Stimulated activated CD4-positive, alpha-beta T cell treated with anti-CD3 and anti-CD28 coated beads, Interleukin-4, amount 100 ng/mL, for 1 hour (primary cell): ENCODE measurements at places on chromosomes 3 and 15.

GRCh38 chr3:153163756-153164550, 1.9 kb downstream of the RAP2B start:
- DNase-seq, result no peak

DNA sequence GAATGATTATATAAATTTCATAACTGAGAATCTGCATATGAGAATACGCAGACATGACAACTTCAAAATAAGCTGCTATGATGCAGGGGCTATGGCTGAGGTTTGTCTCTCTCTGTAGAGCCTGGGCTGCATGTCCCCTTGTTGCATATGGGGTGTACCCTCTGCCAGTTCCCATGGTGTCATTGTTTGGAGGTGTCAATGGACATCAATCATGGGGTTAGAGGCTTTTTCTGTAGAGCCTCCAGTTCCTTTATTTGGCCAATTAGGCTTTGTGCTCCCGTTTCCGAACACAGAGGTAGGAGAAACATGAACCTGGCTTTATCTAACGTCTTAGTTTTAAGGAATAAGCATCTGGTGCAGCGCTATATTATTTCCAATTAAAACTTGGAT, 77.3 kb upstream of the RARB start:
- DNase-seq, result no peak

GRCh38 chr3:30864836-30865235, 29.6 kb downstream of the GADL1 start:
- DNase-seq, result no peak

GRCh38 chr3:14411988-14412387, 9.6 kb downstream of the SLC6A6 start:
- no peak for DNase-seq

GRCh38 chr3:149332227-149332765, 1.1 kb downstream of the TM4SF18 start:
- DNase-seq, result no peak

- no peak for DNase-seq
These were observed 6.9 kb downstream of the MTMR10 start for GRCh38 chr15:30984542-30984941.

GRCh38 chr15:41161336-41161735, 45.3 kb upstream of the INO80 start:
- no peak for DNase-seq

GRCh38 chr15:80514071-80514780, 110.0 kb downstream of the ARNT2 start:
- DNase-seq, result no peak

- DNase-seq, result peak; percentile 29
These were observed 34.8 kb upstream of the RPL32 start for GRCh38 chr3:12875857-12876836.

DNA sequence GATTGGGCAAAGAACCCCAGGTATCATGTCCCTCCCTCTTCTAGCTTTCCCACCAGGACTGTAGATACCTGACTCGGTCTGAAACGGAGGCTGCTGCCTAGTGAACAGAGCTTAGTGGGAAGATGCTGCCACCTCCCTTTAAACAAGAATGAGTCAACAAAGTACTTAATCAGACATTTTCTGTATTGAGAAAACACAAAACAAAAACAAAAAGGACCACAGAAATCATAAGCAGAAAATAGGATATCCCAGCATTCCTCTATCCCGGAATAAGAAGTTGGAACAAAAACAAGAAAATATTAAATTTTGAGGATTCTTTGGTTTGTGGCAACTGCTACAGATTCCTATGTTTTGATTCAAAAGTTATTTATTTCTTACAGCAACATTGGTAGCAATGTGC, 51.7 kb upstream of the COL8A1 start:
- no peak for DNase-seq

GRCh38 chr3:41431386-41431785, 232.1 kb downstream of the CTNNB1 start:
- no peak for DNase-seq

DNA sequence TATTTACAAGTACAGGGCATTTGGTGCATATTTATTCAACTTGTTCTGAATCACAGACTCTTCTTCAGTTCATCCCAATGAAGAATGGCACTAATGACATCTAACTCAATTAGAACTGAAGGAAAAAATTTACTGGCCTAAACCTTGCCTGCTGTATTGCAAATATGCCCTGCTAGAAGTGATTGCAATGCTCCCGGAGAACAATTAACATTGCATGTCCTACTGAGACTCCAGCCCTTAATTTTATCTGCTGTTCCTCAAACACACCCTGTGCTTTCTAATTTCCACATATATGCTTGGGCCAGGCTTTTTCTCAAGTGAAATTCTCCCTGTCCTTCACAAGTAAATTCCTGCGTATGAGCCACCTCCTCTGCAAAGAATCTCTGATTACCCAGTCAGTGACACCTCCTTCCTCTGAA, 8.3 kb downstream of the ACKR4 start:
- DNase-seq, result no peak

DNA sequence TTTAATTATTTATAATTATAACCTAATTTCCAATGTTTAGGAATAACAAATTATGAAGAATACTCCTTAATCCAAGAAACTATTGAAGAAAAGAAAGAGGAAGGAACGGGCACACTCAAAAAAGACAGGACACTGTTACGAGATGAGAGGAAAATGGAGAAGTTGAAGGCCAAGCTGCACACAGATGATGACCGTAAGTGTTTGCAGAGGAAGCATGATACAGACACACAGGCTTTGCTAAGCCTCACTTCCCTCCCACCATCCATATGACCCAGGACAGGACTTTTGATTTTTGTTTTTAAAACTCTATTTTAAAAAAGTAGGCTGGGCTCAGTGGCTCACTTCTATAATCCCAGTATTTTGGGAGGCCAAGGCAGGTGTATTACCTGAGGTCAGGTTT, 389.4 kb upstream of the TPM1 start:
- no peak for DNase-seq

GRCh38 chr15:45710657-45711056, 75.8 kb downstream of the SQOR start:
- no peak for DNase-seq

DNA sequence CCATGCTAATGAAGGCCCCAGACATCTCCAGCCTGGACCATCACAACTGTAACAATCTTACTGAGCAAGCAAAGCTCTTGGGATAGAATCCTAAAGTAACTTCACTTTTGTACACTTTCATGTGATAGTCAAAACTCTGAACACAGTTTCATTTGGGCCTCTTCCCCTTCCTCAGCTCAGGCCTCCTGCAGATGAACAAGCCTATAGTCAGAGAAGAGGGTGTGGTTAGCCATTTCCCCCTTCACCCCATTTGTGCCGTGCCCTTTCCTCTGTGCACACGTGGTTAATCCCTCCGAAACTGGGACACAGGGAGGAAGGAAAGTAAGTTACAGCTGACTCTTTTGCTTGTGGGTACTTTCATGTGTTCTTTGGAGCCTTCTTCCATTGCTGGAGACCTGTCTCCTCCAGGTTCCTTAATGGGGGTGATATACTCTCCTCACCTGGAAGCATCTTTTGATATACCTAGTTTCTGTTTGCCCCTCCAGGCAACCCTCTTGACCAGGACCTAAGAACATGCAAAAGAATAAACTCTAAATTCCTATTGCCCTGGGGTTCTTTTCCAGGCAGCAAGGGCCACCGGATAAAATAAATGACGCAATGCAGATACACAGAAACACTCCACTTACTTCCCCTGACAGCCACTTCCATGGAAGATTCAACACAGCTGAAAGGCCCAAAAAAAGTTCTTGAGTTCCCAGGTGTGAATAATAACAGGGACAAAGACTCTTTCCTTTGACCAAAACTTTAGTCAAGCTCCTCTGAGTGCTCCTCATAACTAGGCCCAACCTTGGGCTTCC, 29.6 kb upstream of the CSTA start:
- DNase-seq, result no peak

DNA sequence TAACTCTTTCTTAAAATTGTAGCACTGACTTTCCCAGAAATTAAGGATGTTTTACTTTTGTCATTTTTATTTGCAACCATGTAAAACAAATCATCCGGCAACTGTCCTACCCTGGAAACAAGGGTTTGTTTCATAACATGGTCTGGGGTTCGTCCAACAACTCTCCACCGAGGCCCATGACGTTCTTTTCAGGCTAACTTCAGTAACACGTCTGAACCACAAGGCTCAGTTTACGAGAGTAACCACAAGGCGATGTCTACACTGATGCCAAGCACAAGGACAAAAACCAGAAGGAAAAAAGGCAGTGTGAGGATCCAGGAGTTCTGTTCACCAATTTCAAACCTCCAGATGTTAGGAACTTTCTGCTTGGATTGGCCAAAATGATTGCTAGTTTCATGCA, 546.1 kb downstream of the NTRK3 start:
- DNase-seq, result no peak

DNA sequence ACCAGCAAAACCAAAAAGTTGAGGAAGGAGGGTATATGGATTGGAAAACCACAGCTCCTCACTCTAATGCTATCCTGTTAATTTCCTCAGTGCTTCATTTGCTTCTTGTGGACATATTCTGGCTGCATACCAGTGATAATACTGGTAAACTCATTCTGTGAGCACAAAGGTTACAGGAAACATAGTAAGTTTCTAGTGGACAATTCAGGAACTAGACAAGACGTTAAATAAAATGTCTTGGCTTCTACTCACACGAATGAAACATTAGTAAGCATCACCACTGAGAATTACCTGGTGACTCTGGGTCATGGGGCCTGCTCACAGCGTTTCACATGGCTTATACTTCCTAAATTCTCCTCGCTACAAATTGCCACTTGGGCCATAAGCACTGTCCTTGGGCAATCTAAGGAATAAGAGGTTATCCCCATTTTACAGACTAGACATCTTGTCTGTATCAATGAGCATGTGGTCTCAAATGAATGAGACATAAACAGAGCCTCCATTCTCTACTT, 20.1 kb upstream of the PPIB start:
- no peak for DNase-seq

GRCh38 chr15:50633653-50634052, 52.9 kb downstream of the TRPM7 start:
- no peak for DNase-seq

DNA sequence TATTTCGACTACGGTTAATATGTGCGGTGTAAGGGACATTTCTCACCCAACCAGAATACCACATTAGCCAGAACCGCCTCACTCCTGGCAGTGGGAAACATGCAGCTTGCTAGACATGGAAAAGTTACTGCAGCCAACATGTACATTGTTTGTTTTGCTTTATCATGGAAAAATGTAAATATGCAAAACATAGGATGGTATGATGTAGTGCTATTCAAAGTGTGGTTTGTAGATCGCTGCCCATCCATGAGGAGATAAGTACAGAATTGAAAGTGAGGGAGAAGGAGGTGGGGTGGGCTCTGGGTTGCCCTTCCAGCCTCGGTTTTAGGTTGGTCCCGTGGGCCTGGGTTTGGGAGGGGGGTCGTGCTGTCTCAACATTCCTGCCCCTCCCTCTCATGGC, 42.5 kb upstream of the SPESP1 start:
- DNase-seq, result no peak

DNA sequence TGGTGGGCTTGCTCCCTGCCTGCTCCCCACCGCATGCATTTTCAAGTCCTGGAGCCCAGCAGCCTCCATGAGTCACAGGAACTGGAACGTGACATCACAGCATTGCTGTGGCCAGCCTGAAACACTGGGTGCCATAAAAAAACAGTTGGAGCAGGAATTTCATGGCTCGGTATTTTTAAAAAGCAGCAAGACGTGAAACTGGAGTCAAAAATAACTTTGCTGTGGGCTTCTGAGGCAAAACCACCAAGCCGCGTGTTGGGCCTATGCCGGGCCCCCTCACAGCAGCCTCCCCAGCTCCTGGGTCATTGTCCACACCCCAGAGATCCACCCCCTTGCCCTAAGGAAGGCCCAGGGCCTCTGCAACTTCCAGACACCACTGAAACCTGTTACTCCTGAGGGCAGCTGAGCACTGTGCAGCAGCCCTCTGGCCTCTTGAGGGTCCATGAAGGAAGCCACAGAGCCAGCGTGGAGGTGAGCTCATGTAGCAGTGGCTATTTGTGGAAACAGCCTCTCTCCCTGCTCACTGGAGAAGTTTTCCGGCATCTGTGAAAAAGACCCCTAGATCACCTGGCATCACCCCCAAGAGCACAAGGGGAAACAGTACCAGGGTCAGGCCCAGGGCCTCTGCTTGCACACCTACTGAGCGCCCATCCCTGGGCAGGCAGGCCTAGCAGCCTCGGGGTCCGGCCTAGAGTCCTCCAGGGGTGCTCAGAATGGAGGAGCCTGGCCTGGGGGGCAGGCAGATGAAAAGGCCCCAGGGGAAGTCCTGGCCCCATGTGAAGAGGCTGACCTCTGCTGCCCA, 34.0 kb upstream of the DUSP7 start:
- DNase-seq, result no peak

- DNase-seq, result no peak
These were observed 210.8 kb upstream of the NR2E3 start for GRCh38 chr15:71599418-71600151.

- DNase-seq, result no peak
These were observed 191.1 kb downstream of the KLF13 start for GRCh38 chr15:31517711-31518110.

GRCh38 chr3:197487911-197488391, 67.8 kb downstream of the BDH1 start:
- no peak for DNase-seq

- no peak for DNase-seq
These were observed 21.3 kb downstream of the ITGA11 start for GRCh38 chr15:68410466-68411342.
